COLO829 (cell line): ENCODE measurements at places on chromosomes 3 and 15.
A peak's percentile ranks its signal among the peaks of the same experiment; 100 is the strongest.

DNA sequence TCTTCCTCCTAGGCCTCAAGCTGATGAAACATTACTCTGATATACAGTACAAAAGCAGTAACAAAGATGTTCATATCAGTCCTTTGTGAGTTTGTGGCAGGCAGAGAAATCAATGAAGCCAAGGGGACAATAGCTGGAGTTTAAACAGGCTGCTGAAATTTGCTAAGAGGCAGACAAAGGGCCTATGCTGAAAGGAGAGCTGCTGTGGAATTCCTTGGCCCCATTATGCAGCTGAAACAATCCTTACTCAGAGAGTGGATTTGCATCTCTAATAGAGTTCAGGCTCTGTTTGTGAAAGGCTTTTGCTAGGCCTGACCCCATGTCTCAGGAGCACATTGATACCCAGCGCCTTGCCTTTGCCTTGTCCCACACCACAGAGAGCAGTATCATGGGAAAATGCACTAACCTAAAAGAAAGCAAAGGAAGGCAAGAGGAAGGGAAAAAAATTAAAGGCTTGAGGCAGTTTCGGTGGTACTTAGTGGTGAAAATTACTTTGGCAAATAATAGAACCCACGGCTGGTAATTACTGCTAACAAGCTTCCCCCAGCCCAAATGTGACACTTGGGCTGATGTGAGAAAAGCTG is 195.0 kb upstream of the EPHA3 start:
- no peak for DNase-seq

DNA sequence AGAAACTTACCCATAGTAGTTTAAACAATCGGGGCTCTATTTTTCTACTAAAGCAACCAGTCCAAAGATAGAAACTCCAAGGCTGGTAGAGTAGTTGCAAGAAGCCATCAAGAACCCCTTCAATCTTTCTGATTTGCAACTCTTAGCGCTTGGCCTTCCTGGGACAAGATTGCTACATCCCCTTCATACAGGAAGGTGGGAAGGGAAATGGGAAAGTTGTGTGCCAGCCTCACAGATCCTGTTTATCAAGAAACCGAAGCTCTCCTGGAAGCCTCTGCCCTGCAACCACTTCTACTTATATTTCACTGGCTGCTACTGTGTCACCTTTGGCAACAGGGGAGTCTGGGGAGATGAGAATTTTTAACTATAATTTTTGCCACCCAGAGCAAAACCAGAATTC is 46.2 kb downstream of the OSBPL10 start:
- DNase-seq, result no peak

- no peak for DNase-seq
Measured at GRCh38 chr3:193702967-193703366, 110.0 kb downstream of the OPA1 start.

GRCh38 chr3:10783360-10784351 is 32.4 kb upstream of the SLC6A11 start:
- DNase-seq, result no peak

- peak; percentile 79 for DNase-seq
Measured at GRCh38 chr3:193805448-193805847, 212.4 kb downstream of the OPA1 start.

DNA sequence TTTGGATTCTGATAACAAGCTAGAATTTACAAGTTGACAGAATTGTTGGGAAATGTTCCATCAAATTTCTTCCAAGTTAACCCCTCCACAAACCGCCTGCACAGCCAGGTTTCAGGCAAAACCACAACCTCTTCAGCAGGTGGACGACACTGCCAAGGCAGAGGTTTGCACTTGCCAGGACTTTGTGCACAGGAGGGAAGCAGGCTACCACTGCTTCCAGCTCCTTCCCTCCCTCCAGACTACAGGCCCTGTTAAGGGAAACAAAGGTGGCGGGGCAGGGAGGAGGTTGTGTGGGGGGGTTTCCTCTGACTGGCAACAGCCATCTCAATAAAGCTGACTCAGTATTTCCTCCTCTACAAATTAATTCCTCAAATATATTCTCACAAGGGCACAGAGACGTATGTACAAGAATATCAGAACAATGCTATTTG is 42.2 kb downstream of the TBC1D2B start:
- DNase-seq, result no peak

- DNase-seq, result peak; percentile 51
Measured at GRCh38 chr3:151816091-151816604, 2.2 kb downstream of the AADAC start.

GRCh38 chr15:91936927-91937326 is 83.4 kb downstream of the SLCO3A1 start:
- DNase-seq, result no peak

DNA sequence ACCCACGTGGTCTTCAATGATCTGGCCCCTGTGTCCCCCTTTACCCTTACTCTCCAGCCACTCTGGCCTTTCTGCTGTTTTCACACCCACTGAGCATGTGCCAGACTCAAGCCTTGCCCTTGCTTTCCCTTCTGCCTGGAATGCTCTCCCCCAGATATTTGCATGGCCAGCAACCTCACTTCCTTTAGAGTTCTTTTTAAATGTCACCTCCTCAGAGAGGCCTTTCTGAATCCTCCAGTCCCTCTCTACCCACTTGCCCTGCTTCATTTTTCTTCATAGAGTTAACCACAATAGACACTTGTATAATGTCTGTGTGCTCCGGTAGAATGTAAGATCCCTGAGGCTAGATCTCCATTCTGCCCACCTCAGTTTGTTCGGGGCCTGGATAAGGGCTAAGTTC is 39.4 kb upstream of the TIPARP start:
- no peak for DNase-seq

- peak; percentile 54 for DNase-seq
Measured at GRCh38 chr3:11717768-11718636, 74.3 kb upstream of the VGLL4 start.

DNA sequence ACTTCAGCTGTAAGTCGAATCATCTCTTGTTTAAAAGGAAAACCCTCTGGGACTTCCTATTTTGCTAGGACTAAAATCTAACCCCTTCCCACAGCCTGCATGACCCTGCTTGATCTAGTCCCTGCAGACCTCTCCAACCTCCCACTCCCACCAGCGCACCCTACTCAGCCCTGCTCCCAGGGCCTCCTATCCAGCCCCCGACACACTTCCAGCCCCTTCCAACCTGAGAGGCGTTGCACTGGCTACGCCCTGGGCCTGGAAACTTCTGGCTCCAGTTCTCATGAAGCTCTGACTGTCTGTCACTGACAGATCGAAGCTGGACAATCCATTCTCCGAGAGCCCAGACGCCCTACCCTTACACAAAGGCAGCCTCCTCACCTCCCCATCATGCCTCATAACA is 21.8 kb downstream of the NTRK3 start:
- DNase-seq, result no peak

GRCh38 chr3:18354701-18355100 is 70.4 kb downstream of the SATB1 start:
- DNase-seq, result no peak

- no peak for DNase-seq
Measured at GRCh38 chr15:50307799-50308198, 42.3 kb upstream of the HDC start.

DNA sequence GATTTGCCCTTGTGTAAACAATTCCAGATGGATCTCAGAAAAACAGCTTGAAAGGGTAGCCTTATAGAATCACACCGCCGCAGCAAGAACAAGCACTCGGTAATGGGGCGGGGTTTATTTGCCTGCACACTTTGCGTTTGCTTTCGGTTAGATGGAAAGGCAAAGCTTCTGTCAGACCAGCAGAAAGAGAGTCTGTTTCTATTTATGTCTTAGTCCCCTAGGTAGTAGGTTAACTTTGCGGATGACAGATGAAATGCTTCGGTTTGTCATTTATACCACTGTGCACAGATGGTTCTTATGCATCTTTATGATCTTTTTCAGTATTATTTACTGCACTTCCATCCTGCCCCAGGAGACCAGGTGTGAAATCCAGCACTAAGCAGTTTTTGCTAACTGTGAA is 62.2 kb downstream of the PYDC2 start:
- DNase-seq, result no peak

DNA sequence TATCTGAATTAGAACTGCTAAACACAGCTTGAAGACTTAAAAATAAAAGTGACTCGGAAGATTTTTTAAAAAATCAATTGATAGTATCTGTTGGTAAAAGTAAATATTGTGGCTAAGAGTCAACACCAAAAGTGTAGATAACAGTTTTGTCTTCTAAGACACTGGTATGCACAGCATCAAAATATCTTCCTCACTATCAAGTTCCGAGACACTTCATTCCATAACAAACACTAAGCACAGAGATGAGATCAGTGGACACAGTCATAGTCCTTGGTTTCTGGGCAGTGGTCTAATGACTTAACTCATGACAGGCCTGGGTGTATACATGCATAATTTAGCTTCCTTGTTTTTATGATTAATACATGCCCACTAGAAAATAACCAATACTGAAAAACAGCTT is 63.2 kb downstream of the PXYLP1 start:
- DNase-seq, result peak; percentile 46

DNA sequence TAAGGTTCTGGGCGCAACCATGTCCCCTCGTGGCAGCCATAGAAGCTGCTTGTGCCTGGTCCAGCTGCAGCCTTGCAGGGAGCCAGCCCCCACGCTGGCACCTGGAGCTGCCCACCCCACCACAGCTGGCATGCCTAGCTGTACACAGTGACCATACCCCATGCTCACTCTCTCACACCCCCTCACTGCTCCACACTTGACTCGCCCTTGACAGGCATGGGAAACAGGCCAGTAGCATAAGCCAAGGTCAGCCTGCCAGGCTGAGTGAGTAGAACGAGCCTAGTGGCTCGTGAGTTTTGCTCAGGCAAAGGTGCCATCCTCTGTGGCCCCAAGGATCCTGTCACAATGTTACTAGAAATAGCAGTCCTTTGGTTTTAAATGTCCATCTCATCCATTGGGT is 52.7 kb upstream of the CADM2 start:
- no peak for DNase-seq

DNA sequence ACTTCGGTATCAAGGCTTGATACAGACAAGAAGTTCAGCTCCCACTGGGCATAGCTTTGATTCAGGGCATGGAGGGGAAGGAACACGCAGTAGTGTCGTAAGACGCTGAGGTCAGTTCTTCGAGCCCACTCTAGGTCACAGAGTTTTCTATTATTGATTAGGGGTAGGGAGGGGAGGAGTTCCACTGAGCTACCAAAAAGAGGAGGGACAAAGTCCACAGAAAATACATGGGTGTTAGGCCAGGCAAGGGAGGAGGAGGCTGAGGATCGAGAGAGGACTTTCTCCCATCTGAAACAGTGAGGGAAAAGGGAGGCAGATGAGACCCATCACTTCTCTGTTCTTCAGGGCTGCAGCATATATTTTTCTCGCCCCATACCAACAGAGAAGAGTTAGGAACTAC is 75.1 kb upstream of the GUCA1C start:
- no peak for DNase-seq

DNA sequence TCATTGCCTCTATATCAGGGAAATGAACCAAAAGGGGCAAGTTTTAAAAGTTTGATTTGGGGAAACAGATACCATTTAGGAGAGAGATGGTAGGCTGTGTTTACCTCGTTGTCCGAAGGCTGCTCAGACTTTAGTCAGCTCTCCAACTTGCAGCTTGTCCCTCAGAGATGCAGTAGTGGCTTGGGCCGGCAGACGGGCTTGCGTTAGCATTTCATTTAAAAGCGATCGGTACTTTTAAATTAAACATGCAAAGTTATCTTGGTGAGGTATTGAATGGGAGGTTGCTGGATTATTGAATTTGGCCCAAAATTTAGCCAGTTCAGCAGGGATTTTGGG is 26.2 kb downstream of the EEFSEC start:
- no peak for DNase-seq

GRCh38 chr3:14921034-14921616 is 26.3 kb upstream of the NR2C2 start:
- DNase-seq, result peak; percentile 56

GRCh38 chr3:60080648-60081047 is 1030.8 kb upstream of the CFAP20DC start:
- DNase-seq, result peak; percentile 87

DNA sequence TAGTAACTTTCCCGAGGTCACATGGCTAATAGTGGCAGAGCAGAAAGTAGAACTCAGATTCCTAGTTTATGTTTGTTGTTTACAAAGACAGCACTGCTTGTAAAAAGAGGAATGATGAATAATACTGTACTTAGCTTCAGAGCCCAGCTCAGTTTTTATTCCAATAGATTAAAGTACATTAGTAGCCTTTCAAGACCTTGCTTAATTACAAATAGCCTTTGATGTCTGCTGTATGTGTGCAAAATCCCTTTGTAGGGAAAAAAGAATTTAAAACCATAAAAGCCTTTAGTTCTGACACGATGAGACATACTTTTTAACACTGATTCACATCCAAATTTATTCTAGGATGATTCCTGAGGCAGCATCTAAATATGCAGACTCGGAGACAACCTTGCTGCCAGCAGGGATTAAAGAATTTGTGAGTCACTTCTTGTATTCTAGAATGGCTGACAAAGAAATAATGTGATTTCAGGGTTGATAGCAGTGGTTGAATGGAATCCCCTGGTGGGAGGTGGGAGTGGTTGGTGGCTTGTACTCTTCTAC is 324.2 kb upstream of the TGFBR2 start:
- peak; percentile 63 for DNase-seq

DNA sequence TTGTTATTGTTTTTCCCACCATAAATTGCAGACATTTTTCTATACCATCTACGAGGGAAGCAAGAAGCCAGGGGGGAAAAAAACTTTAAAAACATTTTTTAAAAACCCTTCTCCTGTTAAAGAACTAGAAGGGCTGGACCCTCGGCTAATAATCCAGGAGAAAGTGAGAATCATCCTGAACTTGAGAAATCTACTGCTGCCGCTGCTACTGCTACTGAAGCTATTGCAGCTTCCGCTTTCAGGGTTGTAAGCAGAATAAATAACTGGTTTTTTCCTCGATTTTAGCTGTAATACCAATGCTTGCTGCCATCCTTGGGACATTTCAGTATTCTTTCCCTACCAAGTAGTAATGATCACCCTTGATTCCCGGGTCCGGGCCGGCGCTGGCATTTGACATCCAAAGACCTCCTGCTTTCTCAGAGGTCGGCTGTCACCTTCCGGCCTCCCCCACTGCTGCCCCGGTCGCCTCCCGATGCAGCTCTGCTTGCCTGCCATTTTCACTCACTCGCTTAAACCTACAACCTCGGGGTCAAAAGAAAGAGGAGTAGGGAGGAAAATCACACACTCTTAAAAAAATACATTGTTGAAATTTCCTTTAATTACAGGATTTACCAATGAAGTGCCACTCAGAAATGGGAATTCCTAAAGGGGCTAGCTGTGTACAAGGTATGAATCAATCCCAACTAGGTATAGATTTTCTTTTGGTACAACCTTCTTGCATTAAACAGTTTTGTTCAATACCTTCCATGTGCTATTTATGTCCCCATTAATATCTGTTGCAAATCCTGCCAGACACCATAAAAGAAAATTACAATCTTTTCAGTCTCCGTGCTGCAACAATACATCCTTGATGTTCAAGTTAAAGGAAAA is 674 bp upstream of the MECOM start:
- DNase-seq, result no peak

GRCh38 chr15:77511869-77512268 is 91.2 kb downstream of the HMG20A start:
- DNase-seq, result no peak

DNA sequence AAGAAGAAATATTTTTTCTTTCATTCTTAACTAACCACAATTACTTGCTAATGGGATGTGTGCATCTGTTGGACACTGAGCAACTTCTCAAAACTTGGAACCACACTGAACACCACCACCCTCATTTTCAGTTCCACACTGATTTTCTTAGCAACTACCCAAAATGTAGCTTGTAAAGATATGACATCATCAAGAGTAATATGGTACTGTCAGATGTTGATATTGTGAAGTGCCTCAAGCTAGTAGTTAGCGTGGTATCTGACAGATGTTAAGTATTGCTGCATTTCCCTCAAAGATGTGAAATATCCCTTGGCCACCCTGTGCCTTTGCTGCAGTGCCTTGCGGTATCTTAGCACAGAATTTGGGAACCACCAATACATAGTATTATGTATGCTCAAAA is 9.3 kb downstream of the RFTN1 start:
- DNase-seq, result no peak
